ENCODE measurements at places on chromosomes 7 and 10.

DNA sequence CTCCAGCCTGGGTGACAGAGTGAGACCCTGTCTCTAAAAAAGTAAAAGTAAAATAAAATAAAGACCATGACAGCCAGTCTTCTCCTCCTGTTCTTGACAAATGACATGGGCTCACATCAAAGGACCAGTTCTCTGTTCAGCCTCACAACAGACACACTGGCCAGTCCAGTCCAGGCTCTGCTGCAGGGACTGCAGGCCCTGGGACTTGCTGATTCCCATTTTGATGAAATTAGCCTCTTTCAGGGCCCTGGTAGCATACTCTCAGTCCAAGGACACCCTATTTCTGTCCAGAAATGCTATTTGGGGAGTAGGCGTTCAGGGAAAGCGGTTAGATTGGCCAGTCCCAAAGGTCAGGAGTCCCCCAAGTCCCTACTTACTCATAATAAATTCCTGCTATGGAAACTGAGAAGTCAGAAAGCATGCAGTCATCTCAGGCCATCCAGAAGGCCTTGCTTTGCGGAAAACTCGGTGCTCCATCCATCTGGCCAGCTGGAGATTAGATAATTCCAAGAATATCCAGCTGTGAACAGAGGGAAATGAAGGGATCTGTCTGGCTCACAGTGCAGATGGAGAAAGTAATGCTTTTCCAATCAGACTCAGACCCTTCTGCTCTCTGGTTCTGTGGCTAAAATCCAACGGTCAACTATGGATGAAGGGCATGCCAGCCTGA, 74.4 kb downstream of the RAB11FIP2 start:
- no peak for DNase-seq

DNA sequence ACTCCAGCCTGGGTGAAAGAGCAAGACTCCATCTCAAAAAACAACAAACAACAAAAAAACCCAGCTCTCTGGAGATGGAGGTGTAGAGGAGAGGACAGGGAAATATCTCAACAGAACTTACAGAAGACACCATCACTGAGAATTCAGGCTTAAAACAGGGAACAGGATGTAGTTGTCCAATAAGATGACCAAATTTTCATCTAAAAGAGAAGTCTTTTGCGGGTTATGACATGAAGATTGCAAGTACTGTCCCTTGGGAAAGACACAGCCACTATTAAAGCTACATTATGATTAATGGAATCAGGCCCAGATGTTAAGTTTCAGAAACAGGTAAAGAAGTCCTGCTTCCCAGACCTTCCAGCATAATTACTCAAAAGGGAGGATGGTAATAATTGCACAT, 235.2 kb upstream of the NRP1 start:
- DNase-seq: no peak

- no peak for DNase-seq
These were observed 446.3 kb downstream of the GRID1 start for GRCh38 chr10:85920311-85920710.

- no peak for DNase-seq
These were observed 74.1 kb upstream of the KCNMA1 start for GRCh38 chr10:77711683-77712049.

- DNase-seq: no peak
These were observed 83.6 kb downstream of the CD36 start for GRCh38 chr7:80721883-80722615.

GRCh38 chr7:83366629-83367028, 203.9 kb upstream of the PCLO start:
- DNase-seq: no peak

DNA sequence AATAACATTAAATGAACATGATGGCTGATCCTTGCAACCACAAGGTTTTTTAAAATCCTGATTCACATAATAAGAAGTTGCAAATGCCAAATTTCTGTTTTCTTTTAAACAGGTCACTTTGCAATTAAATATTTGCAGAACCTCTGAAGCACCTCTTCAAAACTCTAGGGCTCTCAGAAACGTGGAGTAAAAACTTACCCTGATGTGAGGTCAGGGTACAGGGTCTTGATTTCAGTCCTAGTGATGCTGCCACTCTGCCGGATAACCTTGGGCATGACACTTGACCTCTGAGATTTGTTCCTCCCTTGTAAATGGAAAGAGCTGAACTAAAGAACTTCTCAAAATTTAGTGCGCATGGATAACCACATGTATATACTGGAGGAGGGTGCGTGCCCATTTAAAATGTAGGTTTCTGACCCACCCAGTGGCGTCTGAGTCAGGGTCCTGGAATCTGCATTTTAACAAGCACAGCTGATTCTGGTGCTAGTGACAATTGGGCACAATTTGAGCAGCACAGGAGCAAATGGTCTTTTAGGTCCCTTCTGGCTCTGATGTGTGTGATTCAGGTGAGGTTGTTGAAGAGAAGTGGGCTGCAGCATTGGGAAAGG, 35.5 kb upstream of the TNPO3 start:
- DNase-seq: no peak

DNA sequence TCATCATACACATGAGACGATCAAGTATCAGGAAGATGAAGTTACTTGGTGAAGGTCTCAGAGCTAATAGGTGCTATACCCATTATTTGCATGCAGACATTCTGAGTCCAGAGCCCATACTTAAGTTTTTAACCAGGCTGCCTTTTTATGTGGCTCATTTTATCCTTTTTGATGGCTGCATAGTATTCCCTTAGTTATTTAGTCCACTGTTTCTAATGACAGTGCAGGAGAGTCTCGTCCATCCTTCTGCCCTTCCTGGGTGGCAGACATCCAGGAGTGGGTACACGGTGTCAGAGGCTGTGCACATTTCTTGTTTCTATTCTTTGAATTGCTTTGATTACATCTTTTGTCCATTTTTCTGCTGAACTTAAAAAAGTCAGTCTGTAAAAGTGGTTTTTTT, 11.8 kb downstream of the PPP2R2D start:
- DNase-seq: no peak

DNA sequence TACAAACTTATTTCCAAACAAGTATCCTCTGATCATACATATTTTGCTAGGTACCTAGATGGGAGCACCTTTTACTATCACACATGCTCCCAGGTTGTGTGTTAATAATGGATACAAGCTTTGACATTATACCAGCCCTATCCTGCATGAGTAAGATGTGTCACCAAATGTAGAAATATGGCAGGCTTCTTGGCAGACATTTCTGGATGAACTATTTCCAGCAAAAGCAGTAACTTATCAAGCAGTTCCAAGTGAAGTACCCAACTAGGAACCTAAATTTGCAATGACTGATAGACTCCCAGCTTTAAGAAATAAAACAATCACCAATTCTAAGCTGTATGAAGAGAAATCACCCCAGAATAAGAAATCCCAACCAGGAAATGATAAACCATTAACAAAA, 103.7 kb upstream of the TMEM72 start:
- no peak for DNase-seq

Data from dorsolateral prefrontal cortex (tissue), 122 donors.